Nucleus accumbens (tissue), 56 donors: ENCODE measurements at places on chromosomes 7 and 10.
A peak's percentile ranks its signal among the peaks of the same experiment; 100 is the strongest.

GRCh38 chr7:11689096-11689495 lies 142.9 kb downstream of the THSD7A start:
- no peak for DNase-seq

GRCh38 chr10:109250152-109250551 lies 673.2 kb downstream of the XPNPEP1 start:
- DNase-seq, result no peak

DNA sequence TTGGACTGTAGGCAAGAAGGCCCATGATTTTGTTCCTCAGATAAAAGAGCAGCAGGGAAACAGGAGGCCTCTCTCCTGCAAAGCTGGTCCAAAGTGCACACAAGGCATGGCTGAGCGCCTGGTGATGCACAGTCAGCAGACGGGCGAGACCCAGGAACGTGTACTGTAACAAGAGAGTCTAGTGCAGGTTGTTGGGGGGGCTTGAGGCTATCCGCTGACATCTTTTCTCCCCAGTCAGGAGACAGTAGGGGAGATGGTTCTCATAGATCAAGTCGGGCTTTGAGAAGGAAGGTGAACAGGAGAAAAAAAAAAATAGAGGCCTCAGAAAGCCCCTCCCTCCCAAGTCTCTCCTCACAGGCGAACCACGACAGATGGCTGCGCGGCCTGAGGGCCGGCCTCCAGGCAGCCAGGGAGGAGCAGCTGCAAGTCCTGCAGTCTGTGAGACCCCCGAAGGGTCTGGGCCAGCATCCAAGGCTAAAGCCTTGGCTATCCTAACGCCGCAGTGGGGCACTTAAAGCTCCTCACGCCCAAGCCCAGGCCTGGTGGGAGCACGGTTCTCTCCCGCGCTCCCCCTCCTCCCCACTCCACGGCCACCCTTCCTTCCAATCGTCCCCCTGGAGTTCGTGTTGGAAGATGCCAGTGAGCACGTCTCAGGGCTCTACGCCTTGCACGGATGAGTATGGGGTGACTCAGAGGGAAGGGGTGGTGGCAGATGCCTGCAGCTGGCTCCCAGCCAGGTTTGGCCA lies 68.3 kb downstream of the PRKAG2 start:
- DNase-seq, result peak; percentile 16

- no peak for DNase-seq
Measured at GRCh38 chr10:62728479-62728878, 76.0 kb upstream of the ADO start.

DNA sequence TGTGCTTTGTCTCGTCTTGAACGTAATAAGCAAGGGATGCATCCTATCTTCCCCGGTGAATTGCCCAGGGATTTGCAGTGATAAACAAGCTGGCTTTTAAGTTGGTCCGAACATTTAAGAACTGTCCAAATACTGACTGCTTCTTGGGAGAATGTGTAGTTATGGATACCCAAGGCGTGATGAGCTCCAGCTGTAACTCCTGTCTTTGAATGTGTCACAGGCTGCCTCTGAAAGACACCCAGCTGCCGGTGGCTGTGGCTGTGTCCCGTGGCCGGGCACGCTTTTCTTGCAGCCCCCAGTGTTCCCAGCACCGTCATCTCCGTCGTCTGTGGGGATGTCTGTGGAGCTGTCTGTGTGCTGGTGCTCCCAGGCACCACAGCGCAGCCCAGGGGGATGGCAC lies 118.1 kb downstream of the GLRX3 start:
- no peak for DNase-seq

GRCh38 chr7:12444785-12445184 lies 41.1 kb upstream of the VWDE start:
- DNase-seq, result no peak

- DNase-seq, result no peak
Measured at GRCh38 chr7:96699219-96699871, 10.3 kb downstream of the SEM1 start.
